ENCODE measurements at places on chromosomes 5 and 9.

DNA sequence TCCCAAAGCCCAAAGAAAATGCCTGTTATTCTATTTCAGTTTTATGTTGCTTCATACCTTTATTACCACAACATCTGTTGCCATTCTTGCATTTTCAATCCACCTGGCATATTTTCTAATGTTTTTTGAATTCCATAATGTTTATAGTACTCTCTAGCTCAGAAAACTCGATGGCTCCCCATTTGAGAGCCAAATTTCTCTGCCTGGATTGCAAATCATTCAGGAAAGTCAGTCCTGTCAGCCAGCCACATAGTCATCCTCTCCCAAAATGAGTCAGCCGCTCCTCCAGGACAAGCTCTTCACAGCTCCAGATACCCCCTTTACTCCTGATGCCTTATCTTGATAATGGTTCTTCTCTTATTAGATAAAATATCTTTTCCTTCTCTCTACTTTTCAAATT is 78.2 kb upstream of the ADCY2 start:
- DNase-seq, result no peak

GRCh38 chr5:139949710-139950109 is 93.4 kb downstream of the NRG2 start:
- no peak for DNase-seq

- DNase-seq, result no peak
Measured at GRCh38 chr5:78975035-78975434, 10.1 kb downstream of the ARSB start.

GRCh38 chr5:152335461-152335860 is 69.6 kb downstream of the NMUR2 start:
- DNase-seq, result no peak

DNA sequence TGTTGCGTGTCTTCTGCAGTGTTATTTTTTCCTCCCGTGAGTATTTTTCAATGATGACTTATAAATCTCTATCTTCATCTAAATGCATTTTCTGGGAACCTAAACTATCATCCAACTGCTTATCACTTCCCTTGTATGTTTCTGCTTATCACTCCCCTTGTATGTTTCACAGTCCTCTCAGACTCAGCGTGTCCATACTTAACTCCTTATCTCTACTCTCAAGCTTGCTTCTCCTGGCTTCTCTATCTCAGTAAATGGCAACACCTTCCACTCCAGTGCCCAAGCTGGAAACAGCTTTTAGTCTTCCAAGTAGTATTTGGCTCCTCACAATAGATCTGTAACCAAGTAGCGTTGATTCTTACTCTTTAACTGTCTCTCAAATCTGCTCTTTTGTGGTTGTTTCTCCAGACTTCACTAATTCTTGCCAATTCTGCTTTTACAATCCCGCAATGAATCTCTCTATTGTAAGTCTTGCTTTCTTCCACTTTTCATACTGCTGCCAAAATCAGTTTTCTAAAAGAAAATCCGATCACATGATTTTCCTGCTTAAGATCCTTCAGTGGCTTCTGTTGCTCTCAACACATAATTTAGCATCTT is 33.8 kb upstream of the TXNDC8 start:
- DNase-seq, result no peak

DNA sequence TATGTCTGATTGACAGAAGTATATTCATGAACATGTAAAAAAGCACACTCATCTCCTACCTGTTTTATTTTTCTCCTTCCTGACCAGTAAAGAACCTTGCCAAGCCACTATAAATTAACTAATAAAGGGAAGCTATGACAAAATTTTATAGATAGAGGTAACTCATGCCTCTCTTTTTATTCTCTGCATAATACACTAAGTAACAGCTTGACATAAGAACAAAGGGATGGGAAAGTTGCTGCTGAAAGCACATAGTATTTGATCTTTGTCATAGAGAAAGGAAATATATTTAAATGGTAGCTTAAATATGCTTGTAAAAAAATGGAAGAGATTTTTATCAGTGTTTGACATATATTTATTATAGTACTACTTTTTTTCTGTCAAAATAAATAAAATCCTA is 1065.7 kb upstream of the CDH9 start:
- DNase-seq, result no peak
